Left kidney (tissue), 8 donors: ENCODE measurements at places on chromosomes 1 and 21.

- no peak for DNase-seq
These were observed 498.2 kb upstream of the NR5A2 start for GRCh38 chr1:199529324-199529723.

DNA sequence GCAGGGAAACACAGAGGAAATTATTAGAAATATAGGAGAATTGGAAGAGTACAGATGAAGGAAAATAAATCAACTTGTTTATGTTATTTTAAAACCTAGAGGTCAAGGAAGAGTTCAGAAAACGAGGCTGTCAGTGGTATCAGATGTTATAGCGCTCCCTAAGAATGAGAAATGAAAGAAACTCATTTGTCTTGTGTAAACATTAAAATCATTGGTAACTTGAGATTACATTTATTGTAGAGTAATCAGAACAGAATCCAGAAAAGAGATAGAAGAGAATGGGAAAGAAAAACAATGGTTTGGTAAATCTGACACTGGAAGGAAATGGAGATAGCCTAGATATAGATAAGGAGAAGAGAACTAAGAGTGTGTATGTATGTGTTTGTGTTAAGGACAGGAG is 106.4 kb downstream of the ATF6 start:
- DNase-seq: no peak

DNA sequence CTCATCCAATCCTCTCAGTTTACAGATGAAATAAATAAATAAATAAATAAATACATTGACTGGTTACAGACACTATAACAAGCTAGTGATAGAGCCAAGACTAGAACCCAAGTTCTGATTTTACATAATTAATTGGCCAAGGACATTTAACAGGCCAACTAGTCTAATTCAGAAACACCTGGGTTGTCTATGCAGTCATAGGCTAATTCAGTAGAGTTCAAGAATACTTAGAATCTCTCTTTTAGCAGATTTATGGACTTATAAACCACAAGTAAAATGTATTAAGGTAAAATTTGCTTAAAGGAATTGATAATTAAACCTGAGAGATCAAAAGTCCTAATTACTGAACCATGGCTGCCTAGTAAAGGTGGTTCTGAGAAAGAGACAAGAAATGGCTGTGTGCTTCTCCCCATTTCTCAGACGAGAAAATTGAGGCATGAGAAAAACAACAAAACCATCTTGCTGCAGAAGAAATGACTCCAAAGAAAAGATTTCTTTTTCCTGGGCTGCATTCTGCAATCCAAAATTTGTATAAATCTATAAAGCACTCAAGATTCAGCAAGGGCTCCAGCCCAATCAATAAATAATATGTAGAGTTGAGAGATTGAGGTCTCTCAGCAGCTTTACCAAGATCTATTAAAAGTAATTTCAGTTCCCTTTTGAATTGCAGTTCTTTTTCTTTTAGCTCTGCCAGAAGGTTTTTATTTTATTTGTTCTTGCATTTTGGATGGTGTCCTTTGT is 98.3 kb downstream of the DUSP10 start:
- DNase-seq: no peak

- DNase-seq: no peak
These were observed 7.7 kb downstream of the NOC2L start for GRCh38 chr1:951364-951763.

DNA sequence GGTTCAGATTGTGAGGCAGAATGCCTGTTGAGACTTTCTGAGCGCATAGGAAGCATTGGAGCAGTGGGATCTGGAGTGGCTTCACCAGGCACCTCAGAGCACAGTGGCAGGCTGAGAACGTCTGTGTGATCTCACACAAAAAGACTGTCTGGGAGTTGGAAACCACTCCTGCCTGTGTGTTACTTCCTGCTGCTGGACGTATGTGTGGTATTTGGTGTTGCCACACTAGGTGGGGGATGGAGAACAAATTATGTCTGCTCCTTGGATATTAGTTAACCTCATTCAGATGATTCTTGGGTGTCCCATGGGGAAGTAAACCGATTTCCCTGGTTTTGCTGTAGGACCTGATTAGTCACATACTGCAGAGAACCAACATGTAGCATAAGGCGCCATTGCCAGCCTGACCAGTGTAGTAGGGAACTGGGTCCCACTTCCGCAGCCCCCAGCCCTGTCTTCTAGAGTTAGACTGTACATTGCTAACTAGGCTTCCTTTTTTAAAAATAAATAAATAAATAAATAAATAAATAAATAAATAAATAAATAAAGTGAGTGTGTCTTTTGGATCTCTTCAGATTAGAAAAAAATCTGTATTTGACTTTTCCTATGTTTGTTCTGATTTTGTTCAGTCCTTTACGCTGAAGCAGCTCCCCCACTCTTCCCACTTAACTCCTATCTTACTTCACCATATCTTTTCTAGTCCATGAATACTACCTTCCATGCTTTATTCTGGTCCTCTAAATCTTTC is 26.9 kb downstream of the UCK2 start:
- DNase-seq: no peak

- DNase-seq: peak; percentile 50
These were observed 37.7 kb upstream of the ATG4C start for GRCh38 chr1:62746086-62746808.

DNA sequence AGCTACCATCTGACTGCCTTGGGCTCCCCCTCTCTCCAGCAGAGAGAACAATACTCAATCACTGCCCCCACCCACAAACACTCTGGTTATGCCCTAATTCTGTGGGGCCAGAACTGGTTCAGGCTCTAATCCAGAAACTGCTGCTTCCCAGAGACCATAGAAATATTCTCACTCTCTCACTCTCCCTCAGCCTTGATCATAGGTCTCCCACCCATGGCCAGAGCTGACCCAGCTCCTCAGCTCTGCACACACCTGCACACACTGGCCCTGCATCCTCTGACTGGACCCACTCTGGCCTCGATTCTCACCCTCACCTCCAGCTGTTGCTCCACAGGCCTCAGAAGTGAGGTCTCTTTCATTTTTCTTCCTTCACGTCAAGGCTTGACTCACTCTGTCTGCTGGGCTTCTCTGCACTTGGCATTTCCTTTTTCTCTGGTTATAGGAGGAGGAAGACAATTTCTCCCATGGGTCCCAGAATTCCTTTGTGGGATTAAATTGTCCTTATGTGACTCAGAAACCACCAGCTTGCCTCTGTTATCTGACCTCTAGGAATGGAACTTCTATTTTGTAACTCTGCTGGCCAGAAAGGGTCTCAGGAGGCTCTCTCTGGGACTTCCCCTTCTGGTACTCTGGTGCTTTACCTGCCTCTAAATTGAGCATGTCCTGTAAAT is 15.6 kb upstream of the ZMYM6 start:
- no peak for DNase-seq

DNA sequence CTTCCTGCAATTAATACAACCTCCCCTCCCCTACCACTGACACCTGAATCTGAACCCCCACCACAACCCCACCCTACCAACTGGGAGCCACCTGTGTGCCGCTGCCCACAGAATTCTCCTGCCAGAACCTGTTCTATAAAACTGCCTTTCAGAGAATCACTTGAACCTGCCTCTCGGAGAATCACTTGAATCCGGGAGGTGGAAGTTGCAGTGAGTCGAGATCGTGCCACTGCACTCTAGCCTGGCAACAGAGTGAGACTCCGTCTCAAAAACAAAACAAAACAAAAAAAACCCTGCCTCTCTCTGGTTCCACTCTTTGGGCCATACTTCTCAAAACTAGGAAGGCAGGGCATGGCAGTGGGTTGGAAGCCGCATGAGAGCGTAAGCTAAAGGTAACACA is 5.7 kb downstream of the URB1 start:
- DNase-seq: no peak

DNA sequence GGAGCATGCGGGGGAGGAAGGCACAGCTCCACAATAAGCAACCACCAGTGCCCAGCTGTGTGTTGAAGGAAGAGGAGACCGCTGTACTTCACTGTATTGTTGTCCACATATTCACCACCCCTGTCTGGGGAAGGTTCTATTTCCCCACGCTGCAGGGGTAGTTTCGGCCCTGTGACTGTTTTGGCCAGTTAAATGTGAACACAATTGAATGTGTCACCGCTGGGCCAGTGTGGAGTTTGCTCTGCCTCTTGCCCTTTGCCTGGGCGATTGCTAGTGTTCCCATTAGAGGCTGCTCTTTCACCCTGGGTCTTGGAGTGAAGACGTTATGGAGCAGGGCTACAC is 32.6 kb downstream of the UBE4B start:
- no peak for DNase-seq

GRCh38 chr1:6512245-6512907 is 20.9 kb upstream of the PLEKHG5 start:
- no peak for DNase-seq

- DNase-seq: no peak
These were observed 113.7 kb upstream of the PLXNA2 start for GRCh38 chr1:208357644-208358507.
